Activated CD8-positive, alpha-beta memory T cell treated with anti-CD3 and anti-CD28 coated beads, Interleukin-2, amount 50 U/mL, for 48 hours (primary cell): ENCODE measurements at places on chromosomes 5 and 9.

GRCh38 chr9:121620777-121621449 is 30.5 kb upstream of the DAB2IP start:
- DNase-seq, result no peak

DNA sequence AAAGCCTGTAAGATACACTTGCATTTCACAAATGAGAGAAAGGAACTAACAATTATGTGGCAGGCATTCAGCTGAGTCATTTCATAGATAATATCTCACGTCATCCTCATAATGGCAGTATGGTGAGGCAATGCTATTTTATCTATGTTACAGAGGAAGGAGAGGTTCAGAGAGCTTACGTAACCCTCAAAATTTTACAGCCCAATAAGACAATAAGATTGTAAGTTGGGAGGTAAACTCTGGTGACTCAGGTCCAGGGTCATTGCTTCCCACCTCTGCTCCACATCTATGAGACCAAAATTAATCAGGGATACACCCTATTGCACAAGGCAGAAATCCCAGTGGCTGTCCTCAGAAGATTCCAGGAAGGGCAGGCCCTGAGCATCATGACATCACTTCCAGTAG is 309.7 kb downstream of the NSG2 start:
- DNase-seq, result no peak

- no peak for DNase-seq
Observed at GRCh38 chr9:38144421-38144820, 75.4 kb upstream of the SHB start.

- no peak for DNase-seq
Observed at GRCh38 chr5:171122372-171122771, 186.7 kb upstream of the TLX3 start.

DNA sequence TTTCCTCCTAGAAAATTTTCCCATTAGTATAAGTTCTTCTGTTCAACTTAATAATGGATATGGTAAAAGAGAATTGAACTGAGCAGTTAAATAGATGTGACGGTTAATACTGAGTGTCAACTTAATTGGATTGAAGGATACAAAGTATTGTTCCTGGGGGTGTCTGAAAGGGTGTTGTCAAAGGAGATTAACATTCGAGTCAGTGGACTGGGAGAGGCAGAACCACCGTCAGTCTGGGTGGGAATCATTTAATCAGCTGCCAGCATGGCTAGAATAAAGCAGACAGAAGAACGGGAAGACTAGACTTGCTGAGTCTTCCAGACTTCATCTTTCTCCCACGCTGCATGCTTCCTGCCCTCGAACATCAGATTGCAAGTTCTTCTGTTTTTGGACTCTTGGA is 689.6 kb upstream of the CDH10 start:
- DNase-seq, result no peak

- DNase-seq, result no peak
Observed at GRCh38 chr5:133992429-133993155, 12.2 kb downstream of the VDAC1 start.

- DNase-seq, result no peak
Observed at GRCh38 chr5:44225231-44226160, 163.7 kb downstream of the FGF10 start.

GRCh38 chr9:5536684-5537083 is 26.4 kb downstream of the PDCD1LG2 start:
- no peak for DNase-seq

GRCh38 chr9:128006332-128006996 is 25.7 kb upstream of the EEIG1 start:
- no peak for DNase-seq

- no peak for DNase-seq
Observed at GRCh38 chr9:137892424-137893191, 15.0 kb downstream of the CACNA1B start.

- DNase-seq, result no peak
Observed at GRCh38 chr5:20420991-20421595, 433.1 kb upstream of the CDH18 start.

- no peak for DNase-seq
Observed at GRCh38 chr9:36698984-36699383, 126.3 kb downstream of the MELK start.

DNA sequence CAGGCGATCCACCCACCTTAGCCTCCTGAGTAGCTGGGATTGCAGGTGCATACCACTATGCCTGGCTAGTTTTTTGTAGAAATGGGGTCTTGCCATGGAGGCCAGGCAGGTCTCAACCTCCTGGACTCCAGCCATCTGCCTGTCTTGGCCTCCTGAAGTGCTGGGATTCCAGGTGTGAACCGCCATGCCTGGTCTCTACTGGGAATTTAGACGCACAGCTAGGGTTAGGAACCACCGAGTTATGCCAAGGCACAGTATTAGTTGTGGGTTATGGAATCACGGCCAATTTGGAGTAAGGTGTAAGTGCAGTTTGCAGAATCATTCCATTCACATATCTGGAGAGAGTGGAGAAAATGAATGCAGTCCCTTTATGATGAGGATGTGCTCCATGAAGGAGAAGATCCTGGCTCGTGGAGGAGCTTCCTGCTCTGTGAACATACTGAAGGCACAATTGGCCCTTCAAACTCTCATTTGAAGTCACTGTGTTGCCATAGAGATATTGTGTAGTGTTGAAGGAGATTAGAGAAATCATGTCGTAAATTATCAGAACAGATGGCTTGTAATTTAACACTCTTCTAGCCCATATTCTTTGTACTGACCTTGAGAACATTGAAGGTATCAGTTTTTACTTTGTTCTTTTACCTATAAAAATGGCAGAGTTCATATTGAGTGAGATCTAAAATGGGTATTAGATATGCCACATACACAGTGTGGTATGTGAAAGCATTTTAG is 18.8 kb downstream of the TRIO start:
- DNase-seq, result no peak

- DNase-seq, result no peak
Observed at GRCh38 chr5:172115541-172115982, 72.5 kb downstream of the STK10 start.

- DNase-seq, result no peak
Observed at GRCh38 chr5:76958991-76959767, 6.3 kb downstream of the CRHBP start.

DNA sequence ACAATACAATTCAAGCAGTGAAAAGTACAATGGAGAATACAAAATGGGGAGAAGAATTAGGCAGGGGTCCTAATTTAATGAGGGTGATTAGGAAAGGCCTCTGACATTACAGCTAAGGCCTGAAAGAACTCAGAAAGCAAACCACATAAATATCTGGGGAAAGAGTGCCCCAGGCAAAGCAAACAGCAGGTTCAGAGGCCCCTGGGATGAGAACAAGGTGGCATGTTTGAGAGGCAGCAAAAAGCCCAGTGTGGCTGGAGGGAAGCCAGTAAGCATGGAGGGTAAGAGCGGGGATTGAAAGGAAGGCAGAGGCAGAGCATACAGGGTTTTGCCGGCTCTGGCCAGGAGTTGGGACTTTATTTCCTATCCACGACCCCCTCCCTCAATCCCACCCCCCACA is 33.4 kb upstream of the VDAC1 start:
- no peak for DNase-seq

- no peak for DNase-seq
Observed at GRCh38 chr5:54541823-54542783, 24.5 kb downstream of the SNX18 start.

GRCh38 chr9:35958104-35958837 is at the start of gene OR2S2:
TSS of gene OR2S2 (minus strand) at chr9:35958154. CDS start at chr9:35958098, 56 bp downstream.
- DNase-seq, result no peak

GRCh38 chr5:148697809-148698196 is 43.5 kb upstream of the HTR4 start:
- no peak for DNase-seq

GRCh38 chr5:81971111-81971711 is 612 bp upstream of the ATG10 start:
- DNase-seq, result no peak

GRCh38 chr9:15310107-15310850 is 3.3 kb upstream of the TTC39B start:
- DNase-seq, result no peak

DNA sequence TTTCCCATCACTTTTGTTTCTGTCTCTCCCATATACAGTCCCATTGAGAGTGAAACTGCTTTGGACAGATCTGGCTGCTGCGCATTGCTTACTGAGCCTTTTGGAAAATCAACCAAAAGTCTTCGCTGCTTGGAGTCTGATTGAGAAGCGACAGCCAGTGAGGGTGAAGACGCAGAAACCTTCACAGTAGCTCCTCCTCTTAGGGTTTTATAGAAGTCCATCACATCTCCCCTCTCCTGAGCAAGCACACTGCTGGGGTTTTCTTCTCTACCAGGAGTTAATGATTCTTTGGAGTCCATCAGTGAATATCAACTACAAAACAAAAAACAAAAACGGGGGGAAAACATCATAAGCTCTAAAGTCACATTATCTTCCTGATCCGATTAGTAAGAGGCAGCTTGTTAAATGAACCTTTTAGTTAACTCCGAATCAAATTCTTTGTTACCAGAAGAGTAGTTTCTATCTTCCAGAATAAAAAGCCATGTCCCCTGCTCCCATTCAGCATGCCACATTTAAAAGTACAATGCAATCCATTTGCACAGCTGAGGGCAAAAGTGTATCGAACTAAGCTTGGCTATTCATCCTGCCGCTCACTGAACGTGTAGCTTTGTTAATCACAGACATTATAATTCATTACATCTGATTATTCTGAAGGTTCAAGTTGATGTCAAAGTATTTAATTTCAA is 2.8 kb downstream of the NR3C1 start:
- DNase-seq, result no peak

GRCh38 chr9:29717631-29718030 is 2144.3 kb upstream of the C9orf72 start:
- DNase-seq, result no peak

- DNase-seq, result no peak
Observed at GRCh38 chr9:34777666-34778065, 67.7 kb upstream of the CCL21 start.

DNA sequence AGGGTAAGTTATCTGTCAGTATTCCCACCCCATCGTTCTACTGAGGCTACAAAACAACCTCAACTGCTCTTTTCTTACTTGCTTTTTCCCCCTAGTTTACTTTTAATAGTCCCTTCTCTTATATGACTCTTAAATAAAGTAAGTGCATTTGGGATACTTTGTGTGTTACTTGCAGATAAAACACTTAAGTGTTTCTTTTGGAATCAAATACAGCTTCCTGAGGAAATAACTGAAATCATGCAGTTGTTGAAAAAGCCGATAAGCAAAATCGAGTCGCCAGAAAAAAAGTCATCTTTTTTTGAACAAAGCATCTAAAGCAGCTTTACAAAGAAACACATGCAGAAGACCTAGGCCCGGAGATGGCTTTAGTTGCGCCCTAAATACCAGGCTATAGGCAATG is 53.5 kb upstream of the EPB41L4A start:
- DNase-seq, result no peak

DNA sequence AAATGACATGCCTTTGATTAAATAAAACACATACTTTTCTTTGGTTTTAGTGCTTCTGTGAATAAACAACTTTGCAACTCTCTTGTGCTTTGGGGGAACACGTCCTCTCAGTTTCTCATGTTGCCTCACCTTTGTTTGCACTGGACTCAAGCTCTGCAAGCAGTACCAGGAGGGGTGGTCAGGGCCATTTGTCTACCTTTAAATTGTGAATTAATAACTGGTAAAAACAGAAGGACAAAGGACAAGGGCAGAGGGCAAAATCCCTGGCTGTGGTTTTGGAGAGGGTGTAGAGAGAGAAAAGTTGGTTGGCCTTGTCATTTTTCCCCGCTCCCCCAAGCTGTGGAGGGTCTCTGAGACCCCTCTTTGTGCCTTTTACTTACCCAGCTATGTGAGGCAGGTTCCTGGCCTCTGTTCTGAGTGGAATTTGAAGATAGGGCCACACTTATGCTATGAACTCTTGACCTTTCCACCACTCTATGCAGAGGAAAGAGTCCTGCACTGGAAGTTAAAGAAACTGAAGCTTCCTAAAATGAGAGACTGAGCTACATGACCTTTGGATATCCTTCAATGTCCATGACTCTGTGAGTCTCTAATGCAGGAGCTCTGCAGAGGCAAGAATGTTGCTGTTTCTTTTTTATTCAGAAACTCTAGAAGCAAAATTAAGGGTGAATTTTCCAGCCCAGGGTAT is 55.1 kb upstream of the MOCS2 start:
- no peak for DNase-seq
